RCC 7860 (cell line): ENCODE measurements at places on chromosomes 3 and 15.

GRCh38 chr3:71303627-71304200 lies 279.8 kb downstream of the FOXP1 start:
- DNase-seq: no peak

- no peak for DNase-seq
Observed at GRCh38 chr3:172581757-172582166, 58.5 kb upstream of the TNFSF10 start.

GRCh38 chr15:40613080-40613479 lies 19.0 kb downstream of the KNL1 start:
- DNase-seq: no peak

GRCh38 chr3:193446965-193447602 lies 68.5 kb upstream of the ATP13A5 start:
- no peak for DNase-seq

- DNase-seq: no peak
Observed at GRCh38 chr15:50055750-50056157, 63.3 kb downstream of the ATP8B4 start.

DNA sequence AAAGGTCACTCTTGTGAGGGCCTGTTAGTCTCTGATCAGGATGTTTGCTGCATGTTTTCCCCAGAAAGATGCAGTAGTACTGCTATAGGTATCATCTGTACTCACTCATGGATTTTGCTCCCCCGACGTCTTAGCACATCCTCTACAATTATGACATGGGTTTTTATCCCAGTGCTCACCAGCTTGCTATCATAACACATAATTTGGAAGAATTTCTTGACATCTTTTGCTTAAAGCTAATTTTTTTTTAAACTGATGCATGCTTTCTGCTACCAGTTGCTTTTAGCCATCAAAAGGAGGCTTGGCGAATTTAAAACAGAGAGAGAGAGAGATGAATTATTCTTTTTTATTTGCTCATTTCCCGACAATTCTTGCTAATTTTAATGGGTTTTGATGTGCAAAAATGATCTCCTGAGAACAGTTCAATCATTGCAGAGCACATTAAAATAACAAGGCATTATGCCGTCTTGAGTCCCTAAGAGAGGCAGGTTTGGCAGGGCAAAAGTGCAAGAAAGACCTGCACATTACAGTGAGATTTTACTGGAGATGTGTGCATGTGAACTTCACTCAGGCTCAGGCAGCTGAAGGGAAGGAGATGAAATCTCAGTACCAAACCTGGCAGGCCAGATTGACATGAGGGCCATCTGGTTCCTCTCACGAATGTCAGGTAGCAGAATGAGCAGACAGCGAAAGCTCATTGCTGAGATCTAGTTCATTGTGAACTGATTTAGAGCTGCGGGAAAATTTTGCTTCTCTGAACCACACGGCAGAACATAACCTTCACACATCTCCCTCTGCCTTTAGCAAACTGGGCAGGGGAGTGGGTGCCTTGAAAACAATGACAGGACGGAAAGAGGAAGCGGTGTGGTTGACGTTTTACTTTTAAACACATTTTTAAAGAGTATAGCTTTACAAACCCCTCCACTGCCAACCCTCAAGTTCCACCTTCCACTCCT lies 25.9 kb upstream of the GOLGA8B start:
- no peak for DNase-seq

DNA sequence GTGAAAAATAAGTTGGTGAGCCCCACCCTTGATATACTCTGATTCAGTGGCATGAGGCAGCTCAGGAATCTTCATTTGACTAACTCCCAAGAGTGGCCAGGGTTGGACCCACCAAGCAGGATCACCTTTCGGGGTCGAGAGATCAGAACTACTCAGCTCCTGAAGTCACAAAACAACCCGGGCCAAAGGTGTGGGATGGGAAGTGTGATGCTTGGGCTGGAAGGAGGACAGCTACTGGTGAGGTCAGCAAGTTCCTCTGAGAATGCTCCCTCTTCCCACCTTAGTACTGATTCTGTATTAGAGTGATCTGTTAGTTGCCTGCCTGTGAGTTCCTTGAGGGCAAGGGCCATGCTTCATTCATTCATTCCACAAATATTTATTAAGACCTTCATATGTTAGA lies 15.1 kb downstream of the ESYT3 start:
- DNase-seq: no peak

- no peak for DNase-seq
Observed at GRCh38 chr3:60979461-60980341, 271.6 kb downstream of the FHIT start.

- no peak for DNase-seq
Observed at GRCh38 chr3:61594144-61594963, 33.0 kb downstream of the PTPRG start.

DNA sequence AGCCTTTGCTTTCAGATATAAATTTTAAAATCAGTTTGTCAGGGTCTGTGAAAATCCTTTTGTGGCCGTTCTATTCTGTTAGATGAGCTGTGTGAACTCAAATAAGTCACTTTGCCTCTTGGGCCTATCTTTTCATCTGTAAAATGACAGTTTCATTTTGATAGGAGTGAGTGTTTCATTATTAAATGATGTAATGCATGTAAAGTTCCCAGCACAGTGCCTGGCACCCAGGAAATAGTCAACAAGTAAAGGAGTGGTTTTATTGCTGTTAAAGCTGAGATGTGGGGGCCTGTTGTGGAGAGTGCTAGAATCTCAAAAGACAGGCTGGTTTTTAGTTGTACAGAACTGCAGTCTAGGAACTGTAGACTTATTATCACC lies 394.5 kb upstream of the CFAP20DC start:
- no peak for DNase-seq

DNA sequence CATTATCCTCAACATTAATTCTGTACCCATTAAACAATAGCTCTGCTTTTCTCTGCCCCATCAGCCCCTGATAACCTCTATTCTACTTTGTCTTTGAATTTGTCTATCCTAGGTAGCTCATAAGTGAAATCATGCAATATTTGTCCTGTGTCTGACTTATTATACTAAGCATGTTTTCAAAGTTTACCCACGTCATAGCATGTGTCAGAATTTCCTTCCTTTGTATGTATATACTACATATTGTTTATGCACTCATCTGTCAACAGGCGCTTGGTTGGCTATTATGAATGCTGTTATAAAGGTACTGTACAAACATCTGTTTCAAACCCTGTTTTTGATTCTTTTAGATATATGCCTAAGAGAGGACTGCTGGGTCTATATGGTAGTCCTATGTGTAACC lies 18.2 kb downstream of the CSNK1G1 start:
- no peak for DNase-seq

DNA sequence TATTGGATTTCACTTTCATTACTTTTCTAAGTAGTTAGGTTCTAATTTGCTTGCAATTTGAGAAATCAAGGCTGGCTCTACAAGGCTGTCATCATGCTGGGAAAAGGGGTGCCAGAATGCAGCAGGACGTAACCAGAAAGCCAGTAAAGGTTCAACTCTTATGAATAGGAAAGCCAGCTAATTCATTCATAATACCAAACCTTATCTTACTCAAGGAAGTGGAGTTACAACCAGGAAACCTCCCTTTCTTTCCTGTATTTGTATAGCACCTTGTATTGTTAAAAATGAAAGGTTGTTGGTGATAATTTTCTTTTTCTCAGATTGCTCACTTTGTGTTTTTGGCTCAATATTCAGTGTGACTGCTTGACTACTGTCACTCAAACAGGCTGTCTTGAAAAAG lies 109.4 kb downstream of the FILIP1L start:
- DNase-seq: no peak

DNA sequence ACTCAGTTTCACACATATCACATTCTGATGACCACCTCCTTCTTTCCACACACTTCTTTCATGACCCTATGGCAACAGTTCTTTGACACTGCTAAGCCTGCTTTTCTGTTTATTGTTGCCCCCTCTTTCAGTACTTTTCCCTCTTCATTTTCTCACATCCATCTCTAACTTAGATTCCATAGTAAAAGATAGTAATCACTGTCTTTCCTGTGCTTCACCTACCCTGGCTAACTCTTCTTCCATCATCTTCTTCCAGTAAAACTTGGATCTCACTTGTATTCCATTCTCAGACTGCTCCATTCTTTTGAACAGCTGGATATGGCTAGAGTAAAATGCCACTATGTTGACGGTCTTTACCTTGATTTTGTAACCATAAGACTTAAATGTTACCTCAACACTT lies 632.6 kb upstream of the TGFBR2 start:
- no peak for DNase-seq

DNA sequence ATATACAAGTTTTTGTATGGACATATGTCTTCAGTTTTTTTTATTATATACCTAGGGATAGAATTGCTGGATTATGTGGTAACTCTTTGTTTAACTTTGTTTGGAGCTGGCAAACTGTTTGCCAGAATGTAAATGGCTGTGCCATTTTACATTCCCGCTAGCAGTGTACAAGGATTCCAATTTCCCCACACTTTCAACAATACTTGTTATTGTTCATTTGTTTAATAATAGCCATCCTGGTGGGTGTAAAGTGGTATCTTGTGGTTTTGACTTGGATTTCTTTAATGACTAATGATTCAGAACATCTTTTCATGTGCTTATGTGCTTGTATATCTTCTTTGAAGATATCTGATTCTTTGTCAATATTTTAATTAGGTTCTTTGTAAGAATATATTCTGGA lies 64.4 kb downstream of the ZNF609 start:
- DNase-seq: no peak

DNA sequence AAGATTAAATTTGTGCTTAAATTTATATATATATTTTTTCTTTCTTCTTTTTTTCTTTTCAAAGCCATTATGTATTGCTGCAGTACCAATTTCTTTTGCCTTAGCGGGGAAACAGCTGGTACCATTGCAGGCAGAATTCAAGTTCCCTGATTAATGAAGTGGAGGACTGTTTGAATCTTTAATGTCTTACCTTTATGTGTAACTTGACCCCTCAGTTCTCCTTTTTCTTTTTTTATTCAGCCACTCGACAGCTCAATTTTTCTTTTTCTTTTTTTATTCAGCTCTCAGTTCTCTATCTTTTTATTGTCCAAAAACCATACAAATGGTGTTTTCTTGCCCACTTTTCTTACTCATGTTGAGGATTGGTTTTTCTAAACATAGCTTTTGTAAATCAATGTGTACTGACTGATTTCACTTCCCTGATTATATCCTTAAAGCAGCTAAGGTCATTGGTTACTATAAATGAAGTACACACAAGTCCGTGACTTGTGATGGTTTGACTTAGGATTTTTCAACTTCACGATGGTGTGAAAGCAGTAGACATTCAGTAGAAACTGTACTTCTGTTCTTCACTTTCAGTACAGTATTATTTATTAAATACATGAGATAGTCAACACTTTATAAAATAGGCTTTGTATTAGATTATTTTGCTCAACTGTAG lies 22.8 kb downstream of the ATP2C1 start:
- DNase-seq: no peak

DNA sequence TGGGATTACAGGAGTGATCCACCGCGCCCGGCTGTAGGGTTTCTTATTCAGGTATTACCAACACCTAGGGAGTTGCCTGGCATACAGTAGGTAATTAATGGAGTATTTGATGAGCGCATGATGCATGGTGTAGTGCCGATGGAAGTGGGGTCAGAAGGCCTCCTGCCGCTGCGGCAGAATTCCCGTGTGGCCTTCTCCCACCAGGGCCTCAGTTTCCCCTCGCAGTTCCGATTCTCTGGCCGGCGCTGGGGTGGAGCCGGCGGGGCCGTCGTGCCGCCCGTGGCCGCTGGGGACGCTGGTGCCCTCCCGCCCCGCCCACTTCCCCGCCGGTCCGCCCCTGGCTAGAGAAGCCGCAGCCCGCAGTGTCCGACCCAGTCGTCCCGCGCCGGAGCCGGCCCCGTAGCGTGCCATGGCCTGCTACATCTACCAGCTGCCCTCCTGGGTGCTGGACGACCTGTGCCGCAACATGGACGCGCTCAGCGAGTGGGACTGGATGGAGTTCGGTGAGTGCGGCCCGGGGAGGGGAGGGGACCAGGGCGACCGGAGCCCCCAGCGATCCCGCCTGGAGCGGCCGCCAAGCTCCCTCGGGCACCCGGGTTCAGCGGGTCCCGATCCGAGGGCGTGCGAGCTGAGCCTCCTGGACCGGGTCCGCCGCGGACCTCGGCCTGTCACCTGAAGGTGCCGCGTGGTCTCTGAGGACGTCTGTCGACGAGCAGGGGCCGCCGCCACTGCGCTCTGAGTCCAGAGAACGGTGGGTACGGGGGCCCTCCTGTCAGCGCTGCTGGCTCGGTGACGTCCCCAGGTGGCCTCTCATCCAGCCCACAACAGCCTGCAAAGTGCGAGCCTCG lies at the start of gene IRAK2:
Gene IRAK2 (plus strand): TSS at position 374 of the 848 bp plus-strand sequence. CDS start 36 bp downstream, at position 410.
- DNase-seq: peak; percentile 29

- DNase-seq: peak; percentile 98
Observed at GRCh38 chr3:109927161-109927560, 589.8 kb upstream of the DPPA4 start.

GRCh38 chr3:5165698-5166097 lies 21.8 kb upstream of the EDEM1 start:
- no peak for DNase-seq

GRCh38 chr3:150216866-150217600 lies 191.1 kb upstream of the TSC22D2 start:
- DNase-seq: no peak

DNA sequence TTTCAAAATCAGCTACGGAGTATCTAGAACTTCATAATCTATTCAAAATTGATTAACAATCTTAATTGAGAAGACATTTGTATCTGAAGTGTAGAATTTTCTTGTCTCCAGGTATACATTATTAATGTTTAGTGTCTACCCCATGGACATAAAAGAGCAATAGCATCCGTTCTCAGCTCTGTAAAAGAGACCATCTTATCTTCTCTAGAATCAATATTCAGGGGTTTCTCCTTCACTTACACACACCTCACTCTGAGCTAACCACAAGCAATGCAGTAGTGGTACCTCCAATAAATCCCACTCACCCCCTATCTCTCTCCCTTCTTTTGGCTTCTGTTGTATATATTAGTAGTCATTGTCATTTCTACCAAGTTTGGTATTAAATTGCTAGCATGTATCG lies 16.2 kb downstream of the MBNL1 start:
- DNase-seq: no peak

- DNase-seq: no peak
Observed at GRCh38 chr15:24862726-24863521, 91.9 kb upstream of the SNRPN start.

DNA sequence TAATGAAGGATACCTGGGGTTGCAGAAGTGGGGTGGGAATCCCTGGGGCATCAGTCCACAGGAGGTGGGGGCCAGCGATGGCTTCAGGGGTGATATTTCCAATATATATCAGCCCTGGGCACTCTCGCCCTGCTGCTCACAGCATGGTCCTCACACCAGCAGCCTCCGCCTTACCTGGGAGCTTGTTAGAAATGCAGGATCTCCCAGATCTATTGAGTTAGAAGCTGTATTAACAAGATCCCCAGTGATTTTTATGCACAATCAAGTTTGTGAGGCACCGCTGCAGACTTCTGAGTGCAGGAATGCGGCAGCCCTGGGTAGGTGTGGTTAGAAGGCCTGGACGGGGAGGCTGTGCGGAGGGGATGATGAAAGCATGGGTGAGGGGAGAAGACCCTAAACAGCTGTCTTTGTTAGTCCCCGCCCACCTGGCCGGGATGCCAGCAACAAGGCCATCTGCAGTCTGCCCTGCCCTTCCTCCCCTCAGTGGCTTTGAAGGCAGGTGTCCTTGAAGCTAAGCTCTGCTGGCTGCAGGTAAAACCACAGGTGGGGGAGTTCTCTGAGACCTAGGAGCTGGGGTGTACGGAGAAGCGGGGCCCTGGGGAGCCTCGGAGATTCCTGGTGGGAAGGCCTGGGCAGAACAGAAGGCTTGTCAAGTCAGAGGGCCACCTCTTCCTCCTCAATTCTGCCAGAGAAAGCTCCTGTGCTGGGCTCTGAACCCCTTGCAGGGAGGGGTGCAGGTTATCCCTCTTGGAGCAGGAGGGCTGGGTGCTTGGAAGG lies 11.4 kb downstream of the FAM107A start:
- DNase-seq: no peak
